ENCODE measurements at places on chromosomes 5 and 9. TPM values are rescaled to one million over a fixed set of nuclear protein-coding genes. Genes with fewer than 3 reads are reported as not detected.

Gene ADAMTSL2
- not detected for total RNA-seq

Gene ATOX1
- total RNA-seq, result 46.2 TPM

Gene HDAC3
- 47.7 TPM for total RNA-seq

Gene FBXW11
- total RNA-seq, result 66.3 TPM

Gene ABLIM3
- total RNA-seq, result 6.5 TPM

Gene PALM2AKAP2
- 1.4 TPM for total RNA-seq

DNA sequence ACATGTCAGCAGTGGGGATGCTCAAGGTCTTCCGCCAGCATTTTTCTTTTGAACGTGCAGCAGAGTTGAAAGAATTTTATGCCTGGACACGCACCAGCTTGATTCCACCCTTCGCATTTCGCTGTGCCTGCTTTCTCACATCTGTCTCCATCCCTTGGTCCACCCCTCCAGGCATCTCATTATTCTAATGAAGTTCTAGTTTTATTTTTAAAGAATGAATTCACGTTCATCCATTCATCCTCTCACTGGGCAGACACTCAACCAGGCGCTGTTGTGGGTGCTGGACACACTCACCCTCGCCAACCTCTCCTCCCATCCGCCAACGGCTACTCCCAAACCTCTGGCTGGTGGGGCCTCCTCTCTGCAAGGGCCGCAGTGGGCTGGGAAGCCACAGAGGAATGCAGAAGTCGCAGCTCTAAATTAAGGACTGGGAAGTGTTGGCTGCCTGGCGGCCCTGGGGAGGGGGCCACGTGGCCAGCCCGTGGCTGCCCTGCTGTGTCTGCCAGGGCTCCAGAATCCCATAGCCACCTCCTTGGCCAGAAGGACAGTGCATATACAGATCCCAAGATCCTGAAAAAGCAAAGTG, 6.7 kb downstream of the SUSD3 start:
- no peak for DNase-seq

DNA sequence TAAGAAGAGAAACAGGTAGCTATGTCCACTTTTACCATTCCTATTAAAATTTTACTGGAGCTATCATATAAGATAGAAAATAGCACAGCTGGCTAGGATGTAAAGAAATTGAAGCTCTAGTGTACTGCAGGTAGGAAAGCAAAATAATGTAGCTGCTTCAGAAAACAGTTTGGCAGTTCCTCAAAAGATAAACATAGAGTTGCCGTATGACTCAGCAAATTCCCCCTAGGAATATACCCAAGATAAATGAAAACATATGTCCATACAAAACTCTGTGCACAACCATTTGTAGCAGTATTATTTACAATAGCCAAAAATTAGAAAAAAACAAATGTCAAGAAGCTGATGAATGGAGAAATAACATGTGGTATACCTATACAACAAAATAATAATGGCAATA, 64.6 kb upstream of the SHISAL2B start:
- DNase-seq, result peak; percentile 14

DNA sequence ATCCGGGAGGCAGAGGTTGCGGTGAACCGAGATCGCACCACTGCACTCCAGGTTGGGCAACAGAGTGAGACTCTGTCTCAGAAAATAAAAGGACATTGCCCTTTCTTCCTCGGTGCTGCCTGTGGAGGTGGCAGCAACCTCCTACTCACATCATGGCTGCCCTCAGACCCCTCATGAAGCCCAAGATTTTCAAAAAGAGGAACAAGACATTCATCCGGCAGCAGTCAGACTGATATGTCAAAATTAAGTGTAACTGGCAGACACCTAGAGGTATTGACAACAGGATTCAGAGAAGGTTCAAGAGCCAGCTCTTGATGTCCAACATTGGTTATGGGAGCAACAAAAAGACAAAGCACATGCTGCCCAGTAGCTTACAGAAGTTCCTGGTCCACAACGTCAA, 12.6 kb upstream of the PAX5 start:
- DNase-seq, result no peak

DNA sequence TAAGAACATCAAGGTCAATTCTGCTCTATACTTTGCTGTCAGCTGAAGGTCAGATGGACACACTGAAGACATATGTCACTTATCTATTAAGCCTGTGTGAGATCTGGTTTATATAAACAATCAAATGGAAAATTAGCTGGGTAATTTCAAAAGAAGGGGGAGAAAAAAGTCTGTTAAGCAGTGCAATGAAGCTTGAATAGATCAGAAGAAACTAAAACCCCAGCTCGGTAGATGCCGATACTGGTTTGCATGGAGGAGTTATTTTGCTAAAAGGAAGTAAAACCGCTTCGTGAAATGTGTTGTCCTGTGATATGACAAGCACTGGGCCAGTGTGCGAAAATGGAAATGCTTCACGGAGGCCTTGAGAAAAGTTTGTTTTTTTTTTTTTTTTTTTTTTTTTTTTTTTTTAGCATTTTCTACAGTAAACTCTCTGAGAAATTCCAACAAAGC, 148.8 kb downstream of the MEF2C start:
- DNase-seq, result no peak

- no peak for DNase-seq
Measured at GRCh38 chr9:69086769-69087168, 51.2 kb downstream of the FXN start.

GRCh38 chr5:133916914-133917313, 51.5 kb downstream of the C5orf15 start:
- no peak for DNase-seq

GRCh38 chr9:1869843-1870242, 145.3 kb upstream of the SMARCA2 start:
- peak; percentile 6 for DNase-seq

DNA sequence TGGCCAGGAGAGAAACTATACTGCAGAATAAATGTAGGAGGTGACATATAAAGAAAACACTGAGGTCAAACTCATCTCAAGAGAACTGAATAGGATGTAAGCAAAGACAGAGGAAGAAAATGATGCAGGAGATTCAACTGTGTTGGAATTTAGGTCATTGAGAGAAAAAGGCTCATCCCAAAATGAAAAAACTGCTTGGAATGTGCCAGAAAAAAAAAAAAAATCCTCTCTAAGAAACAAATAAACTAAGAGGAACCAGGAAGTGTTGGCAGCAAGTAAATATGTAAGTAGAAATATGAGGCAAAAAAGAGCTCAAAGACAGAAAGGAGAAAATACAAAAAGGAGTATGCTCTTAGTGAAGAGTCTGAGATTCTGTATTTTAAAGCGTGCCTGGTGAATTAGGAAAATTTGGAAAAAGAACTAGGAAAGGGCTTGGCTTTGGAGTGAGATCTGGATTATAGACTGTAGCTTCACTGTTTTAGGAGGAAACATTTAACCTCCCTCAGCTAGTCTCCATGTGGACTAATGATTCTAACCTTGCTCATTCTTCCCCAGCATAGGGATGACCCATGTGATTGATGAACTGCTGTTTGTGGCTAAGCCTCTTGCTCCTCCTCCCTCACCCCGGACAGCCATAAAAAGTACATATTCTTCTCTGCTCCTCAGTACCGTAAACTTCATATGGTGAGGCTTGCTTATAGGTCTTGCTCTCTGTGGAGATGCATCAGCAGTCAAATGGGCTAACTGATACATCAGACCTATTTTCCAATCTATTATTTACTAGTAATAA, 185.6 kb upstream of the POU5F2 start:
- no peak for DNase-seq

DNA sequence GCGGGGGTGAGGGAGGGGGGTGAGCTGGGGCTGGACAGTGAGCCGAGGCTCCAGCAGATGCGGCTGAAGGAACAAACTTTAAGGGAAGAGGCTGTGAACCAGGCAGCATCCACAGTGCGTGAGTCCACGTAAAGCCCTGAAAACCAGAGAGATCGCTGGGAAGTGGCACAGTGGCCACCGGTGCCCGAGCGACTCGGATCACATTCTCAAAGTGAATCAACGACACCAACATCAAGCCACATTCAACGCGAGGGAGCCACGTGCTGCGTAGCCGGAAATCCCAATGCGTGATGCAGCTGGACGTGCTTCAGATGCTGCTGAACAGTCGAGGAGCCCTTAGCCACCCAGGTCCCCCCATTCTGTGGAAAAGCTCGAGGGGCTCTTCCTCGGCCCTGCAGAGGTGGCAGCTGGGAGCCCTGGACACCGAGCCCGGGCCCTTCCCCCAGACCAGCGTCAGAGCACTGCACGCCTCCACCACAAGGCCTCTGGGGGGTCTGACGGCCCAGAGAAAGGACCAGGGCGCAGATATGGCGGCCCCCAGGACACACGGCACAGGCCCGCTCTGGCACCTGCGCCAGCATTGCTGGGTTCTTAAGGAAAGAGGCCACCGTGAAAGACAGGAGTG, 53.7 kb upstream of the EXOC3 start:
- DNase-seq, result no peak

GRCh38 chr9:130692321-130692720, 1.3 kb upstream of the EXOSC2 start:
- DNase-seq, result no peak

- DNase-seq, result no peak
Measured at GRCh38 chr5:7759257-7759871, 91.6 kb downstream of the CFAP90 start.

DNA sequence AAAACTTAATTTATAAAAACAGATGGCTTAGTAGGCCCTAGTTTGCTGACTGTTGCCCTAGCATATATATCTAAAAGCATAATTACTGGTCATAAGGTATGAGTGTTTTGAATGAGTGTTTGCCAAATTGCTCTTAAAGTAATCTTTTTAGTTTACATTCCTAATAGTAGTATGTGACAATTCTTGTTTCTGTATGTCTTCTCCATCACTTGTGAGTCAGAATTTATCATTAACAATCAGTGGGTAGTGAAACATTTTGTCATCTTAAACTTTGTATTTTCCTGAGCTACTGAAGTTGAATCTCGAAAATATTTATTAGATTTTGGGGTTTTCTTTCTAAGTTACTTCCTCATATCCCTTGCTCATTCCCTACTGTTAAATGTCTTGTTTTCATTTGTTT, 49.6 kb downstream of the APC start:
- no peak for DNase-seq

GRCh38 chr9:75588808-75589207, 301.7 kb upstream of the PCSK5 start:
- no peak for DNase-seq

GRCh38 chr5:32058101-32058500, 116.0 kb downstream of the GOLPH3 start:
- DNase-seq, result no peak

- no peak for DNase-seq
Measured at GRCh38 chr5:14983666-14984441, 112.3 kb upstream of the ANKH start.

GRCh38 chr9:126406075-126406667, 79.5 kb downstream of the MVB12B start:
- DNase-seq, result no peak

DNA sequence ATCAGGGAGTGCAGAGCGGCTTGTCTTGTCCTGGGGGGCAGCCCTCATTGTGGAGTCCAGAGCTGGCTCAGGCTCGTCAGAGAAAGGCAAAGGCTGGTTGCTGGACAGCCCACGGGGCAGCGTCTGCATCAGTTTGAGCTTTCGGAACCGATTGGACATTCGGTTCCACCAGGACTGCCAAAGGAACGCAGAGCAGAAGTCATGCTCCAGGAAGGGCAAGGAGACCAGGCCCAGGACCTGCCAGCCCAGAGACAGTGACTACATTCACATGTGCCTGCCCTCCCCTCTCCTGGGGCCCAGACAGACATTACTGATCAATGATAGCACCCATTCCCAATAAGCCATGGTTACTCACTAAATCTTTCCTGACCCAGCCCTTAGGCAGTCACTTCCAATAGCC, 18.1 kb downstream of the ANKS6 start:
- no peak for DNase-seq

- DNase-seq, result peak; percentile 67
Measured at GRCh38 chr5:132500931-132501628, 10.5 kb upstream of the IRF1 start.

DNA sequence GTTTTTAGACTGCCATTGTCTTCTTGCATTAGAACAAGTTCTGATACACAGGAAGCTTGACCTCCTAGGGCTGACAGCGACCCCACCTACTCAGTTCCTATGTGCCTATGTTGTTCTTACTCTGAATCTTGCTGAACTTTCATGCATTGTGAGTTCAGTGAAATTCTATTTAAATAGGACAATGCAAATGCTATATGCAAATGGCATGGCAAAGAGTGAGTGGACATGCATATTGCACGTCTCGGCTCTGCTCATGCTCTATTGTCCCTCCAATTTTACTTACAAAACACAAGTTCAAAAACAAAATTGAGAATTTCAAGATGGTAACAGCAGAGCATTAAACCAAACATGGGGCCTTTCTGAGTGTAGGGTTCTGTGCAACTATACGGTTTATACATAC, 5.3 kb upstream of the DCP2 start:
- no peak for DNase-seq

- no peak for DNase-seq
Measured at GRCh38 chr9:91198405-91198804, 163.3 kb downstream of the AUH start.

DNA sequence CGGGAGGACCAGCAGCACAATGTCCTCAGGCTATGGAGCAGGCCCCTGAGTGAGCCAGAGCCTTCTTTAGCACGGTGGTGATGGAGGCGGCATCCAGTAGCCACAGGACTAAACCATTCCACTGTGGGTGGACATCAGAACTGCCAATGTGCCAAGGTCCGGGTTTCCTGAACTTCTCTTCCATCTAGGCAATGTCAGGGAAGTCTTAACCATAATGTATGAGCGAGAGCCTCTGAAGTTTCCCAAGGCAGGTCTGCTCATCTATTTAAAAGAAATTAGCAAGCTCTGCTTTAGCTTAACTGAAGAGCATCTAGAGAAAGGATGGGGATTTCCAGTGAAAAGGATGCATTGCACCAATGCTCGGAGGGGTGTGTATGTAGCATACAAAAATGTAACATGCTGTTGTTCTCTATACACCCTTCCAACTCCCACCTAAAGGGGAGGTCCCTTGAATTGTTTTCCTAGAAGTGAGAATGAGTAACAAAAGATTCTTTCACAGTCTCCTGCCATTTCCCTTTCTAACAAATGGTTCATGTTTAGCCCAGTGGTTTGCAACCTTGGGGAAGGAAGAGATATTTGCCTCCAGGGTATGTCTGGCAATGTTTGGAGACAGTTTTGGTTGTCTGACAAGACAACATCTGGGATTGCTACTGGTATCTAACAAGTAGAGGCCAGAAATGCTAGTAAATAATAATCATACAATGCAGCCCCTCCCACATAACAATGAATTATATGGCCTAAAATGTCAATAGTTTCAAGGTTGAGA, 6.1 kb upstream of the RXFP3 start:
- DNase-seq, result no peak

DNA sequence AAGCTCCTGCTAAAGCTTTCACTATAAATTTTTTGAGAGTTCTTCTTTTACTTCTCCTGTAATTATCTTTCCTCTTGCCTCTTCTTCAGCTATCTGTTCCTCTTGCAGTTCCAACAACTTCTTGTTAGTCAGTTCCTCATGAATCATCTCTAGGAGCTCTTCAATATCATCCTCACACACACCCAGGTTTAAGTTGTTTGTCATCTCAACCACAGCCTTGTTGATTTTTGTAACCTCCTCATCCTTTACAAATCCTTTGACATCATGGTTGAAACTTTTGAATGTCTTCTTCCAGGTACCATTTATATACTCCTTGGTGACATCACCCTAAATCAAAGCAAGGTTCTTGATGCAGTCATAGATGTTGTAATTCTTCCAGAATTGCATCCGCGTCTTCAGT, 106.3 kb upstream of the MAMDC2 start:
- DNase-seq, result no peak

GRCh38 chr5:61389609-61390008, 57.6 kb downstream of the ZSWIM6 start:
- no peak for DNase-seq
